ENCODE measurements at places on chromosomes 6 and 20. TPM values are rescaled to one million over a fixed set of nuclear protein-coding genes. Genes with fewer than 3 reads are reported as not detected.

DNA sequence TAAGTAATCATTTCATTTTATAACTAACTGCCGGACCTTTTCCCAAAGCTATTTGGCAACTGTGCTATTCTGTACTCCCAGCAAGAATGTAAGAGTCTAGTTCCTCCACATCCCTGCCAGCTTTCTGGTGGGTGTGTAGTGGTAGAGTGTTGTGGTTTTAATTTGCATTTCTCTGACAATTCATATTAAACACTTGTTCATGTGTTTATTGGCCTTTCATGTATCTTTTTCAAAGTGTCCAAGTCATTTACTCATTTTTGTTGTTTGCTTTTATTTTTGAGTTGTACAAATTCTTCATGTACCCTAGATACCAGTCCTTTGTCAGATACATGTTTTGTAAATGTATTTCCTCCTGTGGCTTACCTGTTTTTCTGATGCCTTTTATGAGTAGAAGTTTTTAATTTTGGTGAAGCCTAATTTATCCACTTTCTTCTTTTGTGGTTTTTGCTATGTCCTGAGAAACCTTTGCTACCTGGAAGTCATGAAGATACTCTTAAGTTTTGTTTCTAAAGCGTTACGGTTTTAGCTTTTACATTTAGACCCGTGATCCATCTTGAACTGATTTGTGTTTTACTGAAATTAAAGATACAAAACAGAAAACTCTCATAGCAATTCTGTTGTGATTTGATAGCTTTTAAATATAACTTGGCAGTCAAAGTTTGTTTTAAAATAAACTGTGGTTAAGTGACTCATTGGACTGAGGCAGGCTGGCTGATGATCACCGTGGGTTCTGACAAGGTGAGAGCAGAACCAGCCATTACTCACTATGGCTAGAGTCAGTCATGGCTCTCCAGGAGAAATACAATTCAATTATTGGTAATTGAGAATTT lies 8.0 kb downstream of the MYLIP start:
- DNase-seq, result peak; percentile 86

GRCh38 chr6:167097770-167098169 lies 25.1 kb upstream of the CCR6 start:
- DNase-seq, result no peak

GRCh38 chr6:13194852-13195251 lies 133.5 kb downstream of the TBC1D7 start:
- peak; percentile 62 for DNase-seq

- DNase-seq, result no peak
Measured at GRCh38 chr6:25127076-25127837, 151.9 kb upstream of the CARMIL1 start.

DNA sequence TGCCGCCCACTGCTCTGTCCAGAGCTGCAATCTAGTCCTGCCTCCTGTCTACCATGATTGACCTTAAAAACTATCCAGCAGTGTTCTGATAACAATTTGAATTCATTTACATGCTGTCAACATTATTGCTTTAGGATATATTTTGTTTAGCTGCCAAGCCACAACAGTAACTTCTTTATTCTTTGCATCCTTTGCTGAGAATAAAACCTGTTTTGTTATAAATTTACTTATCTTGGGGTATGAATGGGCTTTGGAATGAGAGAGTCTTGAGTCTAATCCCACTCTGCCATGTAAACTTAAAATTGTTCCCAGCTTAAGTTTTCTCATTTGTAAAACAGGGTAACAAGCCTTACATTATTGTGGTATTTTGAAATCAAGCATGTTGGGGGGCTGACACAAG lies 116.4 kb downstream of the FLRT3 start:
- DNase-seq, result no peak

DNA sequence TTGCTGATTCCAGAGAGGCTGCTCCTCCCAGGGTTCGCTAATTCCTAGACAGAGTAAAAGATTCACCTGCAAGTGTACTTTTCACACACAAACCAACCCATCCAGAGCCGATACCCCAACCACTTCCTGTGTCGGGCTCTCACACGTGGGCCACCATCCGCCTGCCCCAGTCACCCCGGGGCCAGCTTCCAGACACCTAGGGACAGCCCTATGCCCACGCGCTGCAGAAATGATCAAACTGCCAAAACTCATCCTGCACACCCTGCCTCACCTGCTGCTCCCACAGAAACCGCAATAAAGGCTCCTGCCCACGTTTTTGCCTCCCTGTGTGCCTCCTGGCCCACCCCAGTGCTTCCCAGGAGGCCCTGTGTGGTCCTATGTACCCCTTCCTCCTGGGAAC lies 59.5 kb downstream of the PSMG4 start:
- DNase-seq, result no peak

DNA sequence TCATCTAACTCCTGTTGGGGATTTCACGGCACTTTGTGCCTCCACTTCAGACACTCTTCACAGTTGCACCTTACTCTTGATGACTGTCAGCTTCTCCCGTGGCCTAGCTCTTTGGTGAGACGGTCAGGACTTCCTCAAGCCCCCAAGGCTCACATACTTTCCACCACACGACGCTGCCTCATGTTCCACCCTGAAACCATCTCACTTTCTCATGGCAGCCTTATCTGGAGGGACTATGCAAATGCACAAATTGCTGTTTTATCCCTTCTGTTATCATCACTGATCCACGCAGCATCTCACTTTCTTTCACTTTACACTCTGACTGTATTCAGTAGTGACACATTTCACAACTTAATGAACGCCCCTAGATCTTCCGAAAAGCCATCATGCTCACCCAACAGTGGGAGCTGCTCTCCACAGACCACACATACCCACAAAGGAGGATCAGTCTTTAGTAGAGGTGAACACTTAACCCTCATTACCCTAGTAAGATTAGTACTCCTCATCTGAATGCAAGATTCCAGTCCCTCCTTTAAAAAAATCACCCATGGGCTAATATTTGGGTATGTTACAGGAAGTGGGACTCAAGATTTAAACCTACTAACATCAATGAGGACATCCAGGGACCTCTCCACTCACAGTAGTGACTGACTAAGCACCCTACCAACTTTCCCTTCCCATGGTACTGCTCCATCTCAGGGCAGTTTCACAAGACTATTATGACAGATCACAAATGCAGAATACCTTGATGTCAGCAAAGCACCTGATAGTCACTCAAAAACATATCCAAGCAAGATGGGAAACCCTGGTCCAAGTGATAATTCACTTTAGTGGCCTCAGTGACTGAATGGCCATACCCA lies 35.4 kb downstream of the FYN start:
- DNase-seq, result no peak

- no peak for DNase-seq
Measured at GRCh38 chr20:58012731-58013510, 215.5 kb downstream of the ANKRD60 start.

DNA sequence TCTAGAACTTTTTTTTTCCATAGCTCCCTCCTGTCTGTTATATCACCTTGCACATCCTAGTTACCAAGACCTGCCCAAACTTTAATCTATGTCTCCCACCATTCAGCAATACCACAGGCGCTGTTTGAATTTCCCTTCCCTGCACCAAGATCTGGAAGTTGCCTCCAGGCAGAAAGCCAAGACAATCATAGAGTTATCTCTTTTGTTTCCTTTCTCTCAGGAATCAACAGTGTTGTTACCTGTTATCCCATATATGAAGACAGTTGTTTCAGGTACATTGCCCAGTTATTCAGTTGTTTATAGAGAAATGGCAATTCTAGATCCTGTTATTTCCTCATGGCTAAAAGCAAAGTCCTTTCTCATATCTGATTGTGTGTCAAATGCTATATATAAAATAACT lies 63.2 kb downstream of the PDSS2 start:
- no peak for DNase-seq

GRCh38 chr6:20853828-20854227 lies 319.6 kb downstream of the CDKAL1 start:
- no peak for DNase-seq

GRCh38 chr6:13534536-13534935 lies 39.9 kb upstream of the SIRT5 start:
- DNase-seq, result no peak

GRCh38 chr6:44598679-44599078 lies 211.2 kb downstream of the CDC5L start:
- no peak for DNase-seq

DNA sequence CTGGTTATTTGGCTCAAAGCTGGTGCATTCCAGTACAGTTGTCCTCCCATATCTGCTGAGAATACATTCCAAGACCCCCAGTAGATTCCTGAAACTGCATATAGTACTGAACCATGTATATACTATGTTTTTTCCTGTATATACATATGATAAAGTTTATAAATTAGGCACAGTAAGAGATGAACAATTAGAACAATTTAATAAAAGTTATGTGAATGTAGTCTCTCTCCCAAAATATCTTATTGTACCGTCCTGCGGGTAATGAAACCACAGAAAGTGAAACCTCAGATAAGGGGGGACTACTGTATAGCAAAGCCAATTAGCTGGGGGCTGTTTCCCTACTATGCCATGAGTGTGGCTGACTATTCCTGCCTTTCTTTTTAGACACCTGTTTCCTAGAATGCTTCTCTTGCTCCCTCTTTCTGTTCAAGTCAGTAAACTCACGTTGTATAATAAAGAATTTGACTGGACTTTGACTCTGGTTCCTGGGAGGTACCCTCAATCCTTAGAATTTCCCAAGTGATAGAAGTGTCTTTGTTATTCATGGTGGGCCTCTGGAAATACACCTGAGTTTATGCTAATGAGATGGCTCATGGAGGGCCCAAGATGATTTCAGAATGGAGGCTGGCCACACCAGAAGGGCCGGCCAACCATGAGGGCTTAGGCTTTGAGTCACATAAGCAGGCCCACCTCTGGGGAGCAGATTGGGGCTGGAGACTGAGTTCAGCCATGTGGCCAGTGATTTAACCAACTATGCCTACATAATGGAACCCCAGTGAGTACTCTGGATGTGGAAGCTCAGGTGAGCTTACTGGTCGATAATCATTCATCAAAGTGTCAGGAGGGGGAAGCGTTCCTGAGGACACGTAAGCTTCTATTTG lies 689 bp upstream of the BLOC1S5 start:
- no peak for DNase-seq

GRCh38 chr6:43891072-43891870 lies 121.3 kb downstream of the VEGFA start:
- DNase-seq, result no peak

- DNase-seq, result no peak
Measured at GRCh38 chr6:118344014-118344670, 204.0 kb upstream of the PLN start.

DNA sequence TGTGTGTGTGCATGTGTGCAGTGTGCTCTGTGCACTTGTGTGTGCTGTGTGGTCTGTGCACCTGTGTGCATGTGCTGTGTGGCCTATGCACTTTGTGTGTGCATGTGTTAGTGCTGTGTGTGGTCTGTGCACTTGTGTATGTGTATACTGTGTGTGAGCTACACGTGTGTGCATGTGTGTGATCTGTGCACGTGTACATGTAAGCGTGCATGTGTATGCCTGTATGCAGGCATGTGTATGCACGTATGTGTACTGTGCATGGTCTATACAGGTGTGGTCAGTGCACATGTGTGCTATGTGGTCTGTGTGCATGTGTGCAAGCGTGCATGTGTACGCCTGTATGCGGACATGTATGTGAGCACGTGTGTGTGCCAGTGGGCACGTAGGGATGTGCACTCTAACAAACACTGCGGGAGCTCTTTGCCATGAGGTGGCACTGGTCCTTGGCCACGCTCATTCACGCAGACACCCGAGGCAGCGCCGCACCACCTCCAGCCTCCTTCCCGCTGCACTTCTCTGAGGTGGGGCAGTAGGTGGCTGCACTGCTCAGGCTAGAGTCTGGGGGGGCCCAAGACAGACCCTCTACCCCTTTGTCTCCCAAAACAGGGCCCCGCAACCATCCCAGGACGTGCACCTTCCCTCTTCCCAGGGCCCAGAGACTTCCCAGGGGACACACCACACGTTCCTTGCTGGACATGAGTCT lies 42.4 kb upstream of the CHRNA4 start:
- no peak for DNase-seq

SMLR1 gene
- total RNA-seq, result not detected

LTB gene
- total RNA-seq, result 0.40 TPM

TP53RK gene
- 32.3 TPM for total RNA-seq

AIF1 gene
- total RNA-seq, result not detected

CLIC1 gene
- total RNA-seq, result 257 TPM

WFDC5 gene
- total RNA-seq, result not detected

DNAH8 gene
- total RNA-seq, result 0.05 TPM

Measured in myocyte (in vitro differentiated cells).